ENCODE measurements at places on chromosomes 6 and 20.

GRCh38 chr6:30150671-30151395, 10.2 kb downstream of the TRIM10 start:
- DNase-seq, result peak; percentile 26

DNA sequence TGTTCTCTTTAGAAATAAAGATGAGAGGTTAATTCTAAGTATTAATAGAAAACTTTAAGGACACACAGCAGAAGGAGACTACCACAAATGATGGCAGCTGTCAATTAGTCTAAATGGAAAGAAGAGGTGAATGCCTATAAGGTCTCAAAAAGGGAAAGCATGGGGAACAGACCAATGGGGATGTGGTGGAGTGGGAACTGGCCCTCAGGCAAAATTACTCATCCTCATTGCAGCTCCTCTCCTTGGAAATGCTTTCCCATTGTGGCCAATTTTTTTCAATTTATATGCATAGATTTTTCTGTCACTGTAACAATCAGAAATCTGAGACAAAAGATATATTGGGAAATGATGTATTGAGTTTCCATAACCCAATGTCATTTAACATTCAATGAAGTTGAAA, 222.9 kb upstream of the DEFB112 start:
- no peak for DNase-seq

- no peak for DNase-seq
These were observed 66.5 kb upstream of the LY86 start for GRCh38 chr6:6521961-6522482.

- DNase-seq, result no peak
These were observed 1.1 kb downstream of the RNF39 start for GRCh38 chr6:30074331-30075093.

DNA sequence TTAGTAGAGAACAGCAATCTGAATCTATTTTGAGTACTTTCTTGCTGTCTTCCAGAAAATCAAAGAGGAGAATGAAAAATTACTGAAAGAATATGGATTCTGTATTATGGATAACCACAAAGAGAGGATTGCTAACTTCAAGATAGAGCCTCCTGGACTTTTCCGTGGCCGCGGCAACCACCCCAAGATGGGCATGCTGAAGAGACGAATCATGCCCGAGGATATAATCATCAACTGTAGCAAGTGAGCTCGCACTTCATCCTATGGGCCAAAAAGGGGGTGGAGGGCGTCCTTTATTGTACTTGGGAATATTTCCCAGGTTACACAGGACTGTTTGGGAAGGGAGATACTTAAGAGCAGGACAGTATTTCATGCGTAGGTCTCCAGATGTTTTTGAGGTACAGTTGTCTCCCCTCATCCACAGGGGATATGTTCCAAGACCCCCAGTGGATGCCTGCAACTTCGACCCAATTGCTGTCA, 37.3 kb upstream of the PLCG1 start:
- no peak for DNase-seq

- no peak for DNase-seq
These were observed 21.9 kb downstream of the BTBD9 start for GRCh38 chr6:38617856-38618255.

- no peak for DNase-seq
These were observed 704.8 kb upstream of the SLC35B3 start for GRCh38 chr6:9140172-9140571.

GRCh38 chr6:6803180-6803977, 214.9 kb downstream of the LY86 start:
- no peak for DNase-seq

All from hematopoietic multipotent progenitor cell treated with erythropoietin and hydrocortisone succinate and interleukin-3 and kit ligand, for 17 days (in vitro differentiated cells).